Stimulated activated CD8-positive, alpha-beta memory T cell treated with anti-CD3 and anti-CD28 coated beads, Interleukin-2, amount 100 ng/mL, for 48 hours (primary cell): ENCODE measurements at places on chromosomes 6 and 20.

GRCh38 chr6:47246551-47246950 is 63.2 kb downstream of the TNFRSF21 start:
- no peak for DNase-seq

DNA sequence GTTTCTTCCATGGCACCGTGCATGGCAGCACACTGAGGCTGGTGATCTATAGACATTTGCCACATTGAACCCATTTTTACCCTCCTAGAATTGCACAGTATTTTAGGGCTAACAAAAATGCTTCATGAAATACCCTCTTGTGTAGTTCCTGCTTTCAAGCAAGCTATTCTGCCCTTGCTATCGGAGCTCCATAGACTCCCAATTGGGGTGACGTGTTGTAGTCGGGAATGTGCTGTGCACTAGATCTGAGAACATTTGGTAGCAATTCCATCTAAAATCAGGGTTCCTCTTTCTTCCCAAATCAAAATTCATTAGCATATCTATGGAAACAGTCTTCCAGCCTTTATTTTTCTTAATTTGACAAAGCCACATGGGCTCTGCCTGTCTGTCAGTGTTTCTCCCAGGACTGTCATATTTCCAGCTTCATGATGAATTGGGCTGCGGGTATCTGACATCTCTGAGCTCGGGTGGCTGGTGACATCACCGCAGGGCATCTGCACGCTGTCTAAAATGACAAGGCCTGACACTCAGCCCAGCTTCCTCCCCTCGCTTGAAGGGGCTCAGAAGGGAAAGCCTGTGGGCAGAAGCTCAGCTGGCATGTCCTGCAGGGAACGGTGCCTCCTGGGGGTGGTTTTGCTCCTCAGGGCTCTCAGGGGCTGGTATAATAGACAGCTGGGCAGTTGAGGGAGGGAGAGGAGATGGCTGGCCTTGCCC is 406.4 kb downstream of the QKI start:
- no peak for DNase-seq

DNA sequence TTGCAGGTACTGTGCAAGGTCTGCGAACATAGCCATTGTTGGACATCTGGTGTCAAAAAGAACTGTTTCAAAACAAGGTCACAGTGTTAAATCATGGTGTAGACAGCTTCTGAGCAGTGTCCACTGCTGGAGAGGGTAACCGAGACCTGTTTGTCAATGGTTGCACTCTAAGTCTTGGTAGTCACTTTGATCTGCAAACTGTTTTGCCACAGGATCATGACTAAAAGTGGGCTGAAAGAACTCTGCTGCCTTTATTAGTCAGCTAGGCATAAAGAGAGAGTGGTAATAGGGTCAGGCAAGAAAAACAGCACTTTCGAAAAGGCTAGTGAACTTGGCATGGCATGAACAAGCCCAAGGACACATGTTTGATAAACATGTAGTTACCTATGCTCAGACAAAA is 552.3 kb upstream of the CITED2 start:
- no peak for DNase-seq

GRCh38 chr20:10113746-10114145 is 79.0 kb downstream of the ANKEF1 start:
- no peak for DNase-seq

- no peak for DNase-seq
Measured at GRCh38 chr6:170135821-170136471, 154.9 kb downstream of the DLL1 start.

- no peak for DNase-seq
Measured at GRCh38 chr6:109515781-109516409, 32.9 kb upstream of the ZBTB24 start.

DNA sequence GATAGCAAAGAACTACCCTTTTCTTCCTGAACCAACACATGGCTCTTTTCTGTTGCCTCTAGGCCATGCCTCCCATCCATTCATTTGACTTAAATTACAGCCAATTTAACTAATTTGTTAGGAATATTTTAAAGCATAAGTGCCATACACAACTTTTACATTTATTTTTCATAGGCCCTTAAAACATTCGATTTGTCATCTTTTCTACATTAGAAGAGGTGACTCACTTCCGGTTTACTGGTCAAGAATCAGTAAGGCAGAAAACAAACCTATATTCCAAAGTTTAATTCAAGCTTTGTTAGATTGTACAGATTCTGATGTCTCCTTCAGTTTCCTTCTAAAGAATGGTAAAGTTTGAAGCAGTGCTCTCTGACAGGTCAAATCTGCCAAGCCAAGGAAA is 344.3 kb downstream of the SAMD5 start:
- DNase-seq: no peak
